ENCODE measurements at places on chromosomes 6 and 20.

GRCh38 chr20:21027569-21027968 lies 78.6 kb downstream of the LINC00237 start:
- DNase-seq = peak; percentile 92

GRCh38 chr6:148460876-148461646 lies 118.4 kb downstream of the SASH1 start:
- DNase-seq = no peak

DNA sequence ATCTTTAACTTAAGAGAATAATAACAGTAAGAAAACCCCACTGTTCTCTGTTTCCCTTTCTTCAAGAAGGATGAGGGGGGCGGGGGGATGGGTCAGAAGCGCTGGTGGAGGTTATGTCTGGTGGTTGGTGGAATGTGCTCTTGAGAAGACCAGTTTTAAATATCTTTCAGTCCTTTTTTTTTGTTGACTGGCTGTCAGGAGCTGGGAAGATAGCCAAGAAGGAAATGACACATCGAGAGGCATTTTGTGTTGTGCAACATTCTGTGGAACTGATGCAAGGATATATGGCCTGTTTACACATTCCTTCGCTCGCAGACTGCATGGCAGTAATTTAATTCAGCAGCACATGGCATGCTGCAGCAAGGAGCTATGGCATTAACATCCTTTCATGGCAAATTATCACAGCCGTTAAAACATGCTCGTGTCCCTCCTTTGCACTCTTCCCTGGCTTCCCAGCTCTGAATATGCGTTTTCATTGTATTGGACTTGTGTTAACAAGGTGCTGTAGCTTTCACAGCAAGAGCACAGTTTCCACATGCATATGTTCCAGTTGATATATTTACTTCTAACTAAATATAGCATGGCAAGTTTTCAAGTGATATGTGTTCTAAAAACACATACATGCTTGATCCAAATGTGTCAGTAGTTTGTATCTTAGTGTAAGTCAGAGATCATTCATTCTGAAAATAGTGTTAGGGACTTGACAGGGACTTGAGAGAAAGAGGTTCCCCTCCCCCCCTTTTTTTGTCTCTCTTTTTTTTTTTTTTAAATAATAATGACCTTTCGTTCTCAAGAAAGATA lies 68.2 kb upstream of the SUPT3H start:
- peak; percentile 82 for DNase-seq

GRCh38 chr20:50304923-50305635 lies 114.4 kb downstream of the CEBPB start:
- DNase-seq = peak; percentile 39

DNA sequence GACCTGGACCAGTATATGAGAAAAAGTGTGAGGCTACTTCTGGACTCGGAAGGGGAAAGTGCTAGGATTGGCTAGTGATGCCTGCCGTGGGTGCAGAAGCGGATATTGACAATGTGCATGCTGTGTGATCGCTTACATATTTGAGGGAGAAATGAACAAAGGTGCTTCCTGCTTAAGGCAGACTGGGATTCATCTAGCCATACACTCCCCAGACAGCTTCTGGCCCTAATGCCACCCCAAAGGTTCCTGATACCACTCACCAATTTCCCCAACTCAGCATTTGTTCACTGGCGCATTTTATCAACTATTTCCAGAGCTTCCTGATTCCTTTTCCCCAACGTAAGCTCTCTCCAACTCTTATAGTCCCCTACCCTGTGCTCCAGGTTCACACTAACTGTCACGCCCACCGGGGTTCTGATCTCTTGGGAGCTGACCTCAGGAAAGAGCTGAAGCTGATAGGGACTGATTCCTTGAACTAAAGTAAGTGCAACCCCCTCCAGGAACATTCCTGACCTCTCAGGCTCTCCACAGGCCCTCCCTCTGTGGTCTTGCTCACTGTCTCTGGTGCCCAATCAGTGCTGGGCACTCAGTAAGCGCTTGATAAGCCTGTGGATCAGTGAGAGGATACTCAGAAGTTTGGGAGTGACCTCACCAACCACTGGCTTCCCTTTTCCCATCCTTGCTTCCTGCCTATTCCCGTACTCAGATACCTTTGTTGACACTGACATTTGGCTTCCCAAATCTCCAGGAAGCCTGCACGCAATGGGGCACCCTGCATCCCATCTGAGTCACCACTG lies 73.3 kb downstream of the MRPL14 start:
- DNase-seq = peak; percentile 81

DNA sequence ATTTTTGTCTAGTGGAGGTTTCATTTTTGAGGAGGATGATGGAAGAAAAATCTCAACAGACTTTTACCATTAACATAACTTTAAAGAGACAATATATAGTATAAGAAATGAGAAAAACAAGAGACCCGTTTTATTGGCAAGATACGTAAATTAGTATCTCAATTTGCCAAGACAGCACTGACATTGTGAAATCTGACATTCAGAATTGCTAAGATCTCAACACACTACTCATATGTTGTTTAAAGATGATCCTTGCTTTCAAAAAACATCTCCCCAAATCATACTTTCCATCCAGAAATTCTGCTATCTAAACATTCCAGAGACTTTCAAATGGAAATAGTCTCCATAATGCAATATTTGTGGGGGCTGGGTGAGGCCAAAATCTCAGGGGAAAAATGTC lies 220.9 kb upstream of the CEP162 start:
- no peak for DNase-seq

DNA sequence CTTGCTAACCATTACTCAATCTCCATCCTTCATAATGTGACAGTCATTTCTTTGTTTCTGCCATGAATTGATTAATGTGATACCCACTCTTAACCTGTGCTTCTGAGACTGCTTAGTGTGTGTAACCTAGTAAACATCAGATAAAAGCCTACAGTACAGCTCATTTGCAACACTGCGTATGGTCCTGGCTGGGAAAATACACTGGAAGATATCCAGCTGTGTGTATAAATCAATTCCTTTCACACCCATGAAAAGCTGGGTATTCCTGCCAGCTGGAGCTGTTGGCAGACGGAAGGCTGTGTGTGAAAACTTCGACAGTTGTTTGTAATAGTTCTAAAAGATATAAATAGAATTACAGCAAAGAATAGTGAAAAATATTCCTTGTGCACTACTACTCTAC lies 509.2 kb downstream of the FRK start:
- no peak for DNase-seq

DNA sequence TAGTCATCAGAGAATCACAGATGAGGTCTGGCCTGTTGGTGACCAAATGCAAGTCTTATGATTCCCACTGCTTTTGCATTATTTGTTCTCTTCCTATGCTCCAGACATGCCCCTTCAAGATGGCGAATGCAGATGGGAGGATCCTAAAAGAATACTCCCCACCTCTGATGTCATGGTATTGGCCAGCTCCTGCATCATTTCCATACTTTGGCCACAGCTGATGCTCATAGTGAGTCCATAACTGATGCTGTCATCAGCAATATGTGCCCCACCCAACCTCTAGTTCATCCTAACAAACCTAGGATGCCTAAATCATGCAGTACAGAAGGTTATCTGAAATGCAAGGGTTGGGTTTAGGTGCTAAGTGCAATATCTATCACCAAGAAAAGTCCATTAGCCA lies 5.4 kb upstream of the WFDC9 start:
- DNase-seq = no peak

DNA sequence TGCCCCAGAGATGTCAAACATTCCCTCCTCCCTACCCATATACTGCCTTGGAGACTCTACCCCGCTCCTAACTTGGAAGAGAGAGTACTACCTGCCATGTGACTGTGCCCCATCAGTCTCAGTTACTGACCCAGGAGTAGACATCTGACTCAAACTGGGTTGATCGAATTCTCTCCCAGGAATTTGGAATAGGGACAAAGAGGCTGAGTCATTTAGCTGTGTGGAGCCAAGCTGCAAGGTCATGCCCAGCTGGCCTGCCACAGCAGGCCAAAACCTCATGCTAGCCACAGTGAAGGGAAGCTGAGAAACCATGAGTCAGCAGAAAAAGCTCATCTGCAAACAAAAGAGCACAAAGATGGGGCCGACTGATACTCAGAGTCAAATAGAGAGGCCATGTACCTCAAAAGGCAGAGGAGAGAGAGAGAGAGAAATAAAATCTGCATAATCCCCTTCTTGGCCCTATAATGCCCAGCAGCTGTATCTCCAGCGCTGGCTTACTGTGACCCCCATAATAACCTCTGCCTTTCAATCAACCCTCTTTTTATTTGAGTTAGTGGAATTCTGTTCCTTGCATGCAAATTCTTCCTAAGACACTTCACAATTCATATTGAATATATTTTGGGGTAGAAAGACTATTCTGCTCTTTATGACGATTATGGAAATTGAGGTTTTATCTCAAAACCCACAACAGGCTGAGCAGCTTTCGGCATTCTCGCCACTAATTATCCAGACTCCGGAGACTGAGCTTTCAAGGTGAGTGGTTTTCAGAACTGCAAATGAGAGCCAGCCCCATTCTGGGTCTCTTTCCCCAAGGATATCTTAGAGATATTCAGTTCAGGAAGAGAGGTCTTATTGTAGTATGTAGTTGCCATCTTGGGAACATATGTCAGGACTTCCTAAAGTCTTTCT lies 21.4 kb upstream of the AKIRIN2 start:
- DNase-seq = peak; percentile 84

DNA sequence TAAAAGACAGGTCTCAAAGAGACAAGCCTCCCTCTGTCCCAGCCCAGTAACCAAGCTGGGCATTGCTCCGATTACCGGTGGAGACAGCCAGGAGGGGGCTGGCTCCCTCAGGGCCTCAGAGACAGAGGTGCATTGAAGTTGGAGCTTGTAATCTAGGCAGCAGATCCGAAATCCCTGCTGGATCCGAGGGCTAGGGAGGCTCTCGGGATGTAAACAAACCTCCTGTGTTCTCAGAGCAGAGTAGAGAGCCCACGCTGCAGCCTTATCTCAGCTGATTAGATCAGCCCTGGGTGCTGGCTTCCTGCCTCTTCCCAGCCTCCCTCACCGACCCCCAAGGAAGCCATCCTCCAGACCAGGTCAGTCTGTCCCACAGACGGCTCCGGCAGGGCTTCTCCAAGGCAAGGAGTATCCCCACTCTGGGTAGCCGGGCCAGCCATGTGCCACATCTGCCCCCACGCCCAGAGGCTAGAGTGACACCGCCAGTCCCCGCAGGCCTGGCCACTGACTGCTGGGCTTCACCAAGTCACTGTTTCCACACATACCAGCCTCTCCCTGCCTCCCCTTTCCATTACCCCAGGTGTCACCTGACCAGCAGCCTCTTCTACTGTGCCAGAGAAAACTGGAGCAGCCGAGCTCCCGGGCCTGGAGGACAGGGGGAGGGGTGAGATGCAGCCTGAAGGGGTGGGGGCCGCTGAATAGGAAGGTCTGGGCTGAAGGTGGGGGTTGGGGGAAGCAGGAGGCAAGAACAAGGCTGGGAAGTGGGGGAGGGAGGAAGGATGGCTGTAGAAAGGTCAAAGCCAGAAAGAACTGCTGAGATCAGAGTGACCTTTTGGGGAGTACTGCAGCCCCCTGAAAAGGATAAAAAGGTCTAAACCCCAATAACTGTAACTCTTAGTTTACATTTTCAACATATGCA lies 6.0 kb downstream of the SDC4 start:
- DNase-seq = peak; percentile 89

GRCh38 chr6:158639056-158639455 lies 5.5 kb downstream of the DYNLT1 start:
- no peak for DNase-seq

DNA sequence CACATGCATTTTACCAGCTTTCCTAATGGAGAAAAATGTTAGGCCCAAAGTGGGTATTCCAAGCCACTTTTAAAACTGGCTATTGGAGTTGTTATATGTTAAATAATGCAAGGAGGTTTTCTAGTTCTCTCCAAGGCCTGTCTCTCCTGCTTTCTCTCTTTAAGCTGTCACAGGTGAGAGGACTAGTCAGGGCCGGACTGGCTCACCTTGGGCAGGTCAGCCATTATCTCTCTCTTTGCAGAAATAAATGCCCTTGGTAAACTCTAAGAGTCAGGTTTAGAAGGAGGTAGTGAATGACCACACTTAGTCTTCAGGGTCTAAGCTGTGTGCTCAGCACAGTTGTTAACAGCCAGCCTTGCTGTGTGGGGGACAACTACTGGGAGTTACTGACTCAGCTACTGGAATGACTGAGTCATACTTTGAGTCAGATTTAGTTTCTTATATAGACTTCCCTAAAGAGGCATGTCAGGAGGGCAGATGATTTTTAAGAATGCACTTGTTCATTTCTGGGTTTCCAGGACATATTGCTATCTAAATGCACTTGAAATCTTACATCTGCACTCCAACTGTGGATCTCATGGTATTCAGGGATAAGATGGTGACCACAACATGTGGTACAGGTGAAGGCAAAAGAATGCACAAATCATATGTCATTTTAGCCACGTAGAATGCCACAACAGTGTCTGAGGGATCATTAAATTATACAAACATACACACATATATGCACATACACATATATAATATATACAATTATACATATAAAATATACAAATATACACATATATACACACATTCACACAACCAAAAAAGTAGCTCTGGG lies 719.4 kb downstream of the EPM2A start:
- DNase-seq = no peak

DNA sequence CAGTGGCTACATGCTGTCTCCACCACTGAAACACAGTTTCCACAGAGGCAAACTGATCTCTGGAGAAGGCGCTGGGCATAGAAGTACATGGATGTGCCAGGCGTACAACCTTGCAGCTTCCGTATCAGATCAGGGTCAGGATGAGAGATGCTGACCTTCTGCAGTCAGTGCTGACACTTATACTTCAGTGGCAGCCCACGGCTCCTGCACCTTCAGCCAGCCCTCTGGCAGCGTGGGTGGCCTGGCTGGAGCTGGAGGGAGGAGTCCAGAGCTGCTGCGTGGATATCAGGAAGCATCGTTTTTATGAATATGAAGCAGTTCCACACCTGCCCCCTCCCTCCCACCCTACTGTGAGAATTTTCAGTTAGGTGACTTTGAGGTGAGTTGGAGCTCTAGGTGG lies 149.3 kb downstream of the CFAP61 start:
- no peak for DNase-seq

- no peak for DNase-seq
Measured at GRCh38 chr6:25089442-25089841, 153.7 kb upstream of the RIPOR2 start.

DNA sequence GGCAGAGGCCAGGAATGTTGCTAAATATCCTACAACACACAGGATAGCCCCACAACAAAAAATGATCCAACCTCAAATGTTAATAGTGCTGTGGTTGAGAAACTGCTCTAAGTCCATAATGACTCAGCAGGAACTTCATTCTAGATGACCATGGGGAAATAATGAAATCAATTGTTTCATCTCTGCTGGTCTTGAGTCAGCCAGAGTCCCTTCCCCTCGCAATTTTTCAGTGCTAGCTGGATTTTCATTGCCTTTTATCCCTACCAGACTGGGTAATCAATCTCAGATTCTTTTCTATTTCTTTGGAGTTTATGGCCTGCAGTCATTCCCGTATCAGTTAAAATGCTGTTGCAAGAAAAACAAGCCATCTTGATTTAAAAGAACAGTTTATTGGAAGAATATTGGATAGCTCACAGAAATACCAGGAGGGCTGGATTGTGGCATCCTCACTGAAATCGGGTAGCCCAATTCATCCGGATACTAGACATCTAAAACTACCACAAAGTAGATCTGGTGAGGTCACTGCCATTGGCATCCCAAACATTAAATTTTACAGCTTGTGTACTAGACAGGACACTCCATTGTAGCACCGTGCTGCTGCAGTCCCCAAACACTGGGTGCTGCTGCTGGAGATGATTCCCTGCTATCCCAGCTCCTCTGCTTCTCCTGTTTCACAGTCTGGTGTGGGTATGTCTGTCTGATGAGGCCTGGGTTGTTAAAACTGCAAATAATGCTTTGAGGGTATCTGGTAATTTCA lies 30.3 kb upstream of the POPDC3 start:
- DNase-seq = no peak

- DNase-seq = no peak
Measured at GRCh38 chr6:11393713-11394627, 143.6 kb upstream of the TMEM170B start.
